ENCODE measurements at places on chromosomes 1 and 21.

DNA sequence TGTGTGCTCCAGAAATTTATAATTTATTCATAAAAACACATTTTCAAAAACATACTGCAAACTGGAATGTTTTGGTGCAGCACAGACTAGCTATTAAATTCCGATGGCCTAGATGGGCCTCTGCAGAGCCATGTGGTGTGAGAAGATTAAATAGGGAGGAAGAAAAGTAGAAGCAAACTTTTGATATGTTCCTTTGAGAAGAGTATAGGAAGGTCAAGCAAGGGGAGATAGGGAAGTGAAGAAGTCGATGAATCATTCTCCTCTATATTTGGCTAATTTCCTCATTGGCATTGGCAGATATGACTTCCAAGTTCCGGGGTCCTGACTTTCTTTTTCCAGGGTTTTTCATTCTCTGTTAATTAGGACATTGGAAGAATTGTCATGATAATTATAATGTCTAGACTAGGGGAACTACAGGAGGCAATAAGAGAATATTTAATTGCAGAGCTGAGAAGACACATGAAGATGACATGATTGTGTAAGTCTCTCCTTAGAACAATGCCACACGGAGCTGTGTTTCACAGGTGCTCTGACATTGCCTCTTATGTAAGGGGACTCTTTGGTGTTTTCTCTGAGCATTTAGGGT, 19.3 kb upstream of the ZNF326 start:
- no peak for DNase-seq

GRCh38 chr1:233182587-233182986, 112.9 kb downstream of the PCNX2 start:
- no peak for DNase-seq

DNA sequence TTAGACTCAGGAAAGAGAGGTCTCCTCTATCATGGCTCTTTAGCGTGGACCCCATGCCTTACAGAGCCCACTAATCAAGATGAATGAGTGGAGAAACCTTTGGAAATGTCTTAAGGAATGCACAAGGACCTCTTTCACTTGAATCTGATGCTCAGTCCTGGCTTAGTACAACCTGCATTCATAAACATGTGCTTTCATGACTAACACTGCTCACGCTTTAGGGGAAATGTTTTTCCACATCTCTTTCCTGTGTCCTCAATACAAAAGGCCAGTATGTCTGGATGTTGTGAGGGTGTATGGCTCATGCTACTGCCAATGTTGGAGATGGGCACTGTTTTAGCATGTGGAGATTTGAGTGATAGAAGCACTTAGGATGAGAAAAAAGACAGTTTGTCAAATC, 14.2 kb upstream of the GNG12 start:
- no peak for DNase-seq

DNA sequence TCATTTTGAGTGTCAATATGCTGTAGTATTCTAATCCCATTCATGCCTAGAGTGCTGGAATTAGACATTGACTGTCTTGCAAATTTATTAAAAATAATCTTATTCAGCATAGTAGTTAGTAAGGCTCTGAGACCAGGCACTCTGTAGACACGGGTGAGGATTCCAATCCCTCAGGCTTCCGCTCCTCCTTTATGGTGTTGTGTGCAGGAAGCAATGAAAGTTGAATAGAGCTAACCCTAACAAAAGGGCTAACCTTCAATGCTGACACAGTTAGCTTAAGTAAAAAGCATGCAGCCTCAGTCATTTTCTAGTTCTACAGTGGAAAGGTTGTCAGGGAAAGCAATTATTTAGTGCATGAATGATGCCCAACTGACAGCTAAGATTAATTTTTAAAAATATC, 199.6 kb upstream of the SGIP1 start:
- no peak for DNase-seq

GRCh38 chr1:187460093-187460492, 631.3 kb downstream of the PLA2G4A start:
- no peak for DNase-seq

Data from thoracic aorta (tissue), 2 donors.